Spleen (tissue), 13 donors: ENCODE measurements at places on chromosomes 7 and 10. TPM values are rescaled to one million over a fixed set of nuclear protein-coding genes. Genes with fewer than 3 reads are reported as not detected.

- H3K4me3 ChIP-seq, result no peak overlapping the region
- no peak for DNase-seq
- H3K36me3 ChIP-seq, result no peaks in the 10 kb centered on the region
- H3K27me3 ChIP-seq, result no peaks in the 10 kb centered on the region
- no peak overlapping the region for H3K27ac ChIP-seq
Observed at GRCh38 chr10:72043016-72043834, 45.1 kb downstream of the SPOCK2 start.

DNA sequence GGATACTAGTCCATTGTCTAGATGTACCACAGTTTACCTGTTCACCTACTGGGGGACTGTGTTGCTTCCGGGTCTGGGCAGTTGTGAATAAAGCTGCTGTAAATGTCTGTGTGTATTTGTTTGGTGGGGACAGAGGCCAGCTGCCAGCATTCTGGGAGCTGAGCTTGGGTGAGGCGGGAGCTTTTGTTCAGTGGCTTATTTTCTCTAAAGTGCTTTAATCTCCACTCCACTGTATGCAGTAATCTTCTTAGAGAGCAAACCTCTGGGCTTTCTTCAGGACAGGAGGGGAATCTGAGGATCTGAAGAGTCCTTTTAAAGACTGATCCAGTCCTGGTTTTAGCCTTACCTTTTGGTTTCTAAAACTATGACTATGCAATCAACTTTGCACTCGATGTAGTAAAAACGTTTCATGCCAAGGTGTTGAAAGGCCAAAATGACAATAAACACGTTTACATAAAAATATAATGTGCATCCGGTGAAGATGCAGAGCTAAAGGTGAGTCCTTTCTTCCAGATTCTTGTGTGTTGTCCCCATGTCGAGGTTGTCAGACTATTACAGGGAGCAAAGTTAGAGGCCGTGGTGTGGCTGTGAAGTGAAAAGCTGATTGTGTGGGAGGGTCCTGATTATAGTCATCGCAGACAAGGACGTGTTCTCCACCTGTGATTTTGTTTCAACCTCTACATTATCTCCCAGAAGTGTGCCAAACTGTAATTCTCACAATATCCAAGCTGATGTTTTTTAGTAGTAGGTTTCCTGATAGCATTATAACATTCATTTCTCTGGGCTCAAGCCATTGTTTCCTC lies 279.8 kb downstream of the CAMK1D start:
- H3K27me3 ChIP-seq, result no peaks in the 10 kb centered on the region
- no peak overlapping the region for H3K27ac ChIP-seq
- no peak overlapping the region for H3K4me3 ChIP-seq
- H3K4me1 ChIP-seq, result no peaks in the 10 kb centered on the region
- peaks cover 5% of the 10 kb centered on the region for H3K36me3 ChIP-seq

DNA sequence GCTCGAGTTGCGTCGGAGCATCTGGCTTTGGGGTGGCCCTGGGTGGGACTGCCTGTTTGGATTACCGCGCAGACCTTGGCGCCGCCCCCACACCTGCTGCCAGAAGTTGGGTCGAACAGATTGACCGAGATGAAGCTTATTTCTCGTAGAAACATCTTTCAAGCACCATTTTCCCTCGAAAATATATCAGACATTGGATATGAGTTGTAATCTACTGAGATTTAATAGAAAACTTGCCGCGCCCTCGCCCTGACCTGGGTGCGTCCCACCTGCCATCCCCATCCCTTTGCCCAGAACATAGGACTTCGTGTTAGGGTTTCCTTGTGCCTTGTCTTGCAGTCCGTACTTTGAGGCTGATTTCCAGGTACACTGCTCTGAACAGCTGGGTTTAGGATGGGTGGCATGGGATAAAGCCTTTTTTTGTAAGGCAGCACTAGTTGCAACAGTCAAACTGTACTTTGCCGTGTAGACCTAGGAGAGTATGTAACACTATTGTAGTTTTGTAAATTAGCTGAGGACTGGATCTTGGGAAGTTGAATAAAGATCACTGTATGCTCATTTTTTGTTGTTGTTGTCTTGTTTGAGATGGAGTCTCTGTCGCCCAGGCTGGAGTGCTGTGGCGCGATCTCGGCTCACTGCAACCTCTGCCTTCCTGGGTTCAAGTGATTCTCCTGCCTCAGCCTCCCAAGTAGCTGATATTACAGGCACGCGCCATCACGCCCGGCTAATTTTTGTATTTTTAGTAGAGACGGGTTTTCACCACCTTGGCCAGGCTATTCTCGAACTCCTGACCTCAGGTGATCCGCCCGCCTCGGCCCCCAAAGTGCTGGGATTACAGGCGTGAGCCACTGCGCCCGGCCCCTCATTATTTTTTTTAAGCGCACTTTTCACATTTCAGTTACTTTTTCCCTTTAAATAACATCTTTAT lies 978 bp downstream of the OGDH start:
- H3K36me3 ChIP-seq, result no peaks in the 10 kb centered on the region
- peaks cover 72% of the 10 kb centered on the region for H3K4me1 ChIP-seq
- H3K27ac ChIP-seq, result peak overlapping the region; percentile 99
- no peaks in the 10 kb centered on the region for H3K27me3 ChIP-seq
- DNase-seq, result no peak

DNA sequence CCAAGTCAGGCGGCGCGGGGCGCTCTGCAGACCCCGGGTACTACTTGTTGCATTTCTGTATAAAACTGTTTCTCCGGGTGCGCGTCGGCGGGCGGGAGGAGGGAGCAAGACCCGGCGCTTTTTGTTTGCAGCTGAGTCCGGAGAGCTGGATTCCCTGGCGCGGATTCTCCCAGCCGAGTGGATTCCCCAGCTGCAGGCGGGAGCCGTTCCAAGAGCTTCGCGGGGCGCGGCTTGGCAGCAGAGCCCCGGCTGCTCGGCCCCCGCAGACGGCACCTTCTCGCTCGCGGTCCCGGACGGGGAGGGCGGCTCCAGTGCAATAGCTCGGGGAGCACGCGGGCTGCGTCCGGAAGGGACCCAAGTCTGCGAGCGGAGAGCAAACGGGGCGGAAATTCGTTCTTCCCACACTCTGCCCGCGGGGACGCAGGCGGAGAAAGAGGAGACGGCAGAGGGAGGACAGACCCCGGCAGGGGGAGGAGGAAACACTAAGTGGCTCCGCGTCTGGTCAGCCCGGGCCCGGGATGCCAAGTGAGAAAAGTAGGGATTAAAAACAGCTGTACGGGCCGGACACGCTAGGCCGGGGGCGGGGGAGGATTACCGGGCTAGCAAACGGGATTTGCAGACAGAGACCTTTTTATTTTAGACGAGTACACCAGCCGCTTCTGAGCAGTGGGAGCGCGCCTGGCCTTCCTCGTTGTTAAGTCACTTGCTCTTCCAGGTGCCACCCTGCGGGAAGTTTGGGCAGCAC lies at the start of gene TRIL:
TSS of gene TRIL (minus strand) at position 96 of the 745 bp plus-strand sequence. CDS start 284 bp downstream, outside the sequence.
- peak within 1 kb of the TSS; percentile 59 for H3K4me3 ChIP-seq
- no peaks in the 10 kb centered on the region for H3K36me3 ChIP-seq
- H3K27me3 ChIP-seq, result peaks cover 10% of the 10 kb centered on the region
- peak; percentile 84 for DNase-seq
- peaks cover 35% of the 10 kb centered on the region for H3K4me1 ChIP-seq
- H3K27ac ChIP-seq, result peak within 1 kb of the TSS; percentile 87

DNA sequence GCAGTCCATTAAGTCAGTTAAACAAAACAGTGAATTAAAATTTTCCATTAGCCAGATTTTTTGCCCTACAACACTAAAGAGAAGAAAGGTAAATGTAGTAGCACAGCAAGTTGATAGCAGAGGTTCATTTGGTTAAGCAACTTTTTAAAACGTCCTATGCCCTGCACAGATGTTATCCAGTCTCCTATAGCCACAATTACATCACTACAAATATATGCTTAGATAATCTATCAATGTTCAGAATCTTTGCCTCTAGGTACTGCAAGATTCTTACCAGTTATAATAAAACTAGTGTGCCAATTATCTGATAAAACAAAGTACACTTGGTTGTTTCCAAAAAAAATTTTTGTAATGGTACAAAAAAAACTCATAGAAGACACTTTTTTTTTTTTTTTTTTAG lies 175.5 kb upstream of the MYO3A start:
- no peak overlapping the region for H3K4me3 ChIP-seq
- no peaks in the 10 kb centered on the region for H3K4me1 ChIP-seq

DNA sequence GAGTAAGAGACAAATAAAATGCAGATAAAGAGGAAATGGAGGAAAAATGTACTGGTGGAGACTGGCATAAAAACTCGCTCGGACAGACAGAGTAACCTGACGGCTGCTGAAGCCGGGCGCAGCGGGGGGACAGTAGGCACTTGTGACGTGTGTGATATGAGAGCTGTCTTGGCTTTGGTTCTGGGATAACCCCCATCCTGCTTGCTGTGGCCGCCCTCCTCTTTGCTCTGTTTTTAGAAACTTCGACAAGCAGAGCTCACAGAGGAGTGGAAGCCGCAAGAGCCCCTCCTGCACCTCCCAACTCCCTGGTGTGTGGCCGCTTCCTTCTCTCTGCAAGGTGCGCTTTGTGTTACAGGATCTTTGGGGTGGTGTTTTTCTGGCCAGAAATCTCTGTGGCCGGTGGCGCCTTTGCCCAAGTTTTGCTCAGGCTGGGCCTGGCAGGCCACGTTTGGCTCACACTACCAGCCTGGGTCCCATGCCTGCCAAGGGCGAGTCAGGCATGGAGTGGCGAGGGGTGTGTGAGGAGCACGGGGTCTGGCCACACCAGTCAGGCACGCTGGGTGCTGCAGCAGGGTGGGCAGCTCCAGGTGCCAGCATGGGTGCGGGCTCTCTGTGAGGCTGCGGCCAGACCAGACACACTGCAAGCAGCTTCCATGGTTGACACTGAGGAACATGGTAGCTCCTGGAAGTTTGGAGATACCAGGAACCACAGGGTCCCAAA lies 268.0 kb downstream of the DNAJB6 start:
- DNase-seq, result peak; percentile 64
- H3K27me3 ChIP-seq, result no peaks in the 10 kb centered on the region
- H3K4me3 ChIP-seq, result no peak overlapping the region
- H3K27ac ChIP-seq, result no peak overlapping the region
- H3K36me3 ChIP-seq, result no peaks in the 10 kb centered on the region

- peaks cover 52% of the 10 kb centered on the region for H3K4me1 ChIP-seq
- H3K27ac ChIP-seq, result peak overlapping the region; percentile 90
- no peak for DNase-seq
- no peaks in the 10 kb centered on the region for H3K27me3 ChIP-seq
- peak overlapping the region; percentile 81 for H3K4me3 ChIP-seq
Observed at GRCh38 chr7:101084865-101085161, 468 bp upstream of the TRIM56 start.

The ZNF365 gene
- 1.9 TPM for total RNA-seq

The ITGB8 gene
- 0.11 TPM for total RNA-seq

DNA sequence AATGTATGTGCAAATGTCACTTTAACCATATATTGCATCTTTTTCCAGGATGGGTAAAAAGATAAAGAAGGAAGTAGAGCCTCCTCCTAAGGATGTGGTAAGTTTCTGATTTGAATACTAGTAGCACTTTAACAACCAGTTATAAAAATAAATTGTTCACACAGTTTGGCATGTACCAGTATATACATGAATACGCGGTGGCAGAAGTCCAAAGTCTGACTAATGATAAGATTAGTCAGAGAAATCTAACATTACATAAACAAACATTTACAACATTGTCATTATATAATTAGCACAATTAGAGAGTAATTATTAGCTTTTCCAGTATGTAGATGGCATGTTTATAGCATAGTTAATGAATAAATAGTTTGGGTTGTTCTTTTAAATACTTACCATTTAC lies 4.1 kb downstream of the ARMC3 start:
- no peak for DNase-seq
- no peaks in the 10 kb centered on the region for H3K36me3 ChIP-seq
- no peaks in the 10 kb centered on the region for H3K4me1 ChIP-seq

The HECW1 gene
- total RNA-seq, result 0.52 TPM

The SKIDA1 gene
- total RNA-seq, result 0.44 TPM

- no peak overlapping the region for H3K4me3 ChIP-seq
- no peak for DNase-seq
- no peak overlapping the region for H3K27ac ChIP-seq
- H3K27me3 ChIP-seq, result no peaks in the 10 kb centered on the region
Observed at GRCh38 chr10:72847681-72848080, 45.9 kb upstream of the OIT3 start.

DNA sequence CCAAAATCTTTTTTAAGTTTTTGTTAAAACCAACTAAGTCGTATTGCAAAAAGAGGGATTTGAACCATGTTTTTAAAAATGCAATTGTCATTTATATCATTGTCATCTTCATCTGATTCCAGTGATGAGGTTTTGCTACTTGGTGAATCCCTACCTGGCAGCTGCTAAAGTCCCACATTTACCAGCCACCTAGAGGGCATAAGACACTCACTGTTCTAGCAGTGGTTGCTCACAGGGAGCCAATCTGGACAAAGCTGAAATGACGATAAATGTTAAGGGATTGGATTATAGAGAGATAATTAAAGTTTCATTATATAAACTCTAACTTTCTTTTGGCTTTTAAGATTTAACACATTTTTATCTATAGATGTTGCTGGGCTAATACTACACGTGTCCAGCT lies 18.7 kb downstream of the KIFBP start:
- peaks cover 15% of the 10 kb centered on the region for H3K36me3 ChIP-seq
- H3K4me1 ChIP-seq, result peaks cover 15% of the 10 kb centered on the region
- no peak for DNase-seq
- H3K4me3 ChIP-seq, result no peak overlapping the region

DNA sequence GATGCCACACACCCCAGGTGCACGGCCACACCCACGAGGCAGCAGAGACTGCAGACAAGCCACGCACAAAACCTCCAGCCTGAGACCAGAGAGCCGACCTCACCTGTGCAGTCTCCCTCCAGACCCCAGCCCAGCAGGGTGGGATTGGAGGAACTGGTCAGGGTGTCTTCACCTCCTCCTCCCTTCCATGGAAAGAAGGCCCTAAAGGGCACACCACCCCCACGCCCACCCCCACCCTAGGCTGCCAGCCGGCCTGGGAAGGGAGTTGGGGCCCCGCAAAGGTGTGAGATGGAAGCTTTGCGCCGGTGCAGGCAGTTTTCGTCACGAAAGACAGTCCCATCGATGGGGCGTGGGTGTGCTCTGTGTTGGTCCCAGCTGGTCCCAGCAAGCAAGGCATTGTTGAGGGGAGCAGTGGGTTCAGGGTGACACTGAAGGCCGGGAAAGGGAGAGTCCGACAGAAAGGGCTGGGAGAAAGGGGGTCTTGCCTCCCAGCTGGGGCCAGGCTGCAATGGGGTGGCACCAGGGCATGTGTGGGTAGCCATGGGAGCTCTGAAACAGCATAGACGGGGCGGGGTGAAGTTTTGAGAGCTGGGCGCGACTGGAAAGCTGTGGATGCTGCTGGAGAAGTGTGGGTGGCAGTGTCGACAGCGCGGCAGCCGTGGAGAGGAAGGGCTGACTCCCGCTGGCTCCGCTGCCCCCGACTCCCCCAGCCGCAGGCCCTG lies 349.2 kb downstream of the GLRX3 start:
- H3K4me1 ChIP-seq, result no peaks in the 10 kb centered on the region
- no peak overlapping the region for H3K4me3 ChIP-seq
- H3K27ac ChIP-seq, result no peak overlapping the region
- no peaks in the 10 kb centered on the region for H3K36me3 ChIP-seq
- DNase-seq, result no peak

GRCh38 chr7:33040803-33041516 lies 21.6 kb downstream of the NT5C3A start:
- DNase-seq, result no peak
- H3K27me3 ChIP-seq, result no peaks in the 10 kb centered on the region
- peaks cover 51% of the 10 kb centered on the region for H3K4me1 ChIP-seq
- H3K27ac ChIP-seq, result peak overlapping the region; percentile 84

The CRYGN gene
- total RNA-seq, result 1.5 TPM

GRCh38 chr10:73576890-73577591 lies 14.1 kb downstream of the USP54 start:
- H3K36me3 ChIP-seq, result no peaks in the 10 kb centered on the region
- no peaks in the 10 kb centered on the region for H3K4me1 ChIP-seq
- H3K4me3 ChIP-seq, result no peak overlapping the region
- no peak for DNase-seq
- no peaks in the 10 kb centered on the region for H3K27me3 ChIP-seq
- no peak overlapping the region for H3K27ac ChIP-seq
